ENCODE measurements at places on chromosomes 5 and 9.

- no peak for DNase-seq
Observed at GRCh38 chr5:172494630-172495505, 40.5 kb upstream of the SH3PXD2B start.

- peak; percentile 87 for DNase-seq
Observed at GRCh38 chr9:36029765-36030528, 6.8 kb upstream of the RECK start.

DNA sequence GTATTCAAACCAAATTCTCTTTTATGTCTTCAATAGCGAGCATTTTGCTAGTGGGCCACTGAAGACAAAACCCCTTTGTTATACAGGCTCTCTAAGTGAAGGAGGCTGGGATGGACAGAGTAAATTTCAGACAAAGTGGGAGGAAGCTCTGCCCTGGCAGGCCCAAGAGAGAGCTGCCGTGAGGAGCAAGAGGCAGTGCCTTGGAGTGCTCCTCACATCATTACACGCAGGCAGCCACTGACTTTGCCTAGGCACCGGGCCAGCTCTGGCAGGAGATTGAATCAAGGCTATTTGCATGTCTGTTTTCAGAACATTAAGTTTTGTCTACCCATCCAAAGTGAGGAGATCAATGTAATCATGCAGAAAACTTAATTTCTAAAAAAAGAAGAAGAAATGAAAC lies 167.7 kb downstream of the CCDC192 start:
- no peak for DNase-seq

- no peak for DNase-seq
Observed at GRCh38 chr9:16413509-16414016, 456.9 kb downstream of the BNC2 start.

- no peak for DNase-seq
Observed at GRCh38 chr9:36828611-36829013, 205.5 kb downstream of the PAX5 start.

- no peak for DNase-seq
Observed at GRCh38 chr5:61993295-61993927, 312.6 kb upstream of the KIF2A start.

- DNase-seq = peak; percentile 48
Observed at GRCh38 chr5:153964880-153965645, 73.6 kb downstream of the FAM114A2 start.

- DNase-seq = no peak
Observed at GRCh38 chr9:8436786-8437185, 637.2 kb upstream of the DMAC1 start.

- DNase-seq = no peak
Observed at GRCh38 chr5:40405996-40406740, 273.5 kb upstream of the PTGER4 start.

- DNase-seq = no peak
Observed at GRCh38 chr5:149839761-149840160, 104.8 kb downstream of the PDE6A start.

DNA sequence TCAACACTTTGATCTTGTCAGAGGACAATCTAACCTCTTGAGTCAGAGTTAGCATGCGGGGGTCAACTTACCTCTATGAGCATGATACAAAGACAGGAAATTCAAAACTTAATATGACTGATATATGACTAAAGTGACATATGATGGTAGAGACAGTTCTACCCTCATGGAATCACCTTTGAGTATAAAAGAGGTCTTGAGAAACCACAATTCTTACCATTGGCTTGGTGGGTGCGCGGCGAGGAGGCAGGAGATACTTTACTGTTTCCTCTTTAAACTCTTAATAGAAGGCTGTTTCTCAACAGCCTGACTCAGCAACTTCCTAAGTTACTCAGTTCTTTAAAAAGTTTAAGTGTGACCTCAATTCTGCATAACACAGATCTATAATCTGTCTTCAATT lies 372.8 kb downstream of the KIAA0825 start:
- DNase-seq = no peak

DNA sequence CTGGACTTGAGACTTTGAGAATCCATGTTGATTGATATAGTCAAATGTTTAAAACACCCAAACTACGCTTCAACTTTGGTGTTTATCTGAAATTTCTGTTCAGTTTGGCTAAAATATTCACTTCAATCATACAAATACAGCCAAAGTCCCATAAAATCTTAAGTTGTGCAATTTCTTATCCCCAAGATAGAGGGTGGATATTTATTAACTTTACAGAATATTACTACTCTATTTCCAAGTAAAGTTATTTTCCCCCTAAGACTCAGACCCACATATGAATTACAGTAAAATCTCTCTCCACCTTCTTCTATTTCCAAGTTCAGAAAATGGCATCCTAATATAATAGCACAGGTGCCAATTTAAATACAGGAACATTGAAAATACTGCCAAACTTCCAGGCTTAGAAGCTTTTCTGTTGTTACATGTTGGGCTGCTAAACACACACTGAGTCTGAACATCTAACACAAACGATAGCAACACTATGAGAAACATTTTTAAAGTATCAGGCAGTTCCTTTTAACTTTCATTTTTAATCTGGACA lies 290.3 kb downstream of the EBF1 start:
- no peak for DNase-seq

Measured in astrocyte of the cerebellum (primary cell).